ENCODE measurements at places on chromosomes 2 and 18.

GRCh38 chr18:76951456-76952247, 129.3 kb downstream of the ZNF236 start:
- H3K27me3 ChIP-seq, result no peaks in the 10 kb centered on the region
- no peak overlapping the region for H3K4me3 ChIP-seq
- H3K4me1 ChIP-seq, result no peaks in the 10 kb centered on the region
- H3K36me3 ChIP-seq, result no peaks in the 10 kb centered on the region
- no peak for DNase-seq

- no peak for DNase-seq
- H3K36me3 ChIP-seq, result no peaks in the 10 kb centered on the region
- peak overlapping the region; percentile 56 for H3K27ac ChIP-seq
- no peaks in the 10 kb centered on the region for H3K27me3 ChIP-seq
- no peak overlapping the region for H3K4me3 ChIP-seq
These were observed 170.1 kb downstream of the ASB1 start for GRCh38 chr2:238596571-238597551.

DNA sequence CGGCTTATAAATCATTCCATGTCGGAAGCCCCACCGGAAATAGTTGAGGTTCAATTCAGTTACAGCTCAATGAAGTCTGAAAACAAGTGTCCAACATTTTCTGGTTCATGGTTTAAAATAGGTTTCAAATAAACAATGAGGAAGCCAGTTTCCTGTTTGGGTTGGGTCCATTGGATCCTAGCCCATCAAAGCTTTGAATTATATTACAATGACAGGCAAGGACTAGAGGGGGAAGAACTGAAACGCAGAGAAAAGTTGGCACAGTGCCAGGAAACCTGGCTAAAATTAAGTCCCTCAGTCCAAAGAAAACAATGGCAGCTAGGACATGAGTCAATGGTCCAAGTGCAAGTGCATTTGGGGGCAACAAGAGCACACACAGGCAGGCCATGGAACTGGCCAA, 32.0 kb downstream of the SLC14A1 start:
- H3K27ac ChIP-seq, result no peak overlapping the region
- H3K36me3 ChIP-seq, result no peaks in the 10 kb centered on the region
- DNase-seq, result peak; percentile 47

- no peak for DNase-seq
- no peak overlapping the region for H3K27ac ChIP-seq
- no peaks in the 10 kb centered on the region for H3K27me3 ChIP-seq
- peaks cover 33% of the 10 kb centered on the region for H3K4me1 ChIP-seq
- H3K4me3 ChIP-seq, result peak overlapping the region; percentile 49
These were observed 301.2 kb downstream of the NCKAP5 start for GRCh38 chr2:133266926-133267590.

GRCh38 chr2:42223855-42224268, 54.7 kb downstream of the EML4 start:
- no peaks in the 10 kb centered on the region for H3K27me3 ChIP-seq
- H3K36me3 ChIP-seq, result no peaks in the 10 kb centered on the region
- no peak for DNase-seq
- H3K4me3 ChIP-seq, result no peak overlapping the region

GRCh38 chr2:149860276-149860921, 272.8 kb upstream of the MMADHC start:
- no peak overlapping the region for H3K4me3 ChIP-seq
- peak; percentile 16 for DNase-seq
- H3K36me3 ChIP-seq, result no peaks in the 10 kb centered on the region
- H3K27ac ChIP-seq, result no peak overlapping the region
- H3K27me3 ChIP-seq, result no peaks in the 10 kb centered on the region
- peaks cover 32% of the 10 kb centered on the region for H3K4me1 ChIP-seq

DNA sequence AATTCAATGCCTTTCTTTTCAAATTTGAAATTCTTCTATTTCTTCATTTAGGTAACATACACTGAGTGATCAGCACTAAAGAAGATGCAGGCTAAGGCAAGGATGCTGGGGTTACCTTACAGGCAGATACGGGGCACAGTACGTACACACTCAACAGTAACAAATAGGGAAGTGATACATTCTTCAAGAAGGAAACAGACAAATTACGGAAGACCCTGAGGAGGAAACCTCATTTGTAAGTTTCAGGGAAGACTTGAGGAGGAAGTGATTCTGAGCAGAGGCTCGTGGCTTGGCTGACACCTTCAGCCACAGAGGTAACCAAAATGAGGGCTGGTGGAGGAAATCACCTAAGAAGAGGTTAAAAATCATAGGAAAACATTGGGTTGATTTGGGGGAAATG, 1108.3 kb upstream of the KLHL29 start:
- no peaks in the 10 kb centered on the region for H3K36me3 ChIP-seq
- no peak for DNase-seq
- no peak overlapping the region for H3K27ac ChIP-seq
- no peaks in the 10 kb centered on the region for H3K27me3 ChIP-seq
- no peaks in the 10 kb centered on the region for H3K4me1 ChIP-seq

- no peaks in the 10 kb centered on the region for H3K36me3 ChIP-seq
- H3K27ac ChIP-seq, result no peak overlapping the region
- DNase-seq, result no peak
- no peaks in the 10 kb centered on the region for H3K27me3 ChIP-seq
- no peaks in the 10 kb centered on the region for H3K4me1 ChIP-seq
These were observed 13.1 kb upstream of the MSTN start for GRCh38 chr2:190075623-190076022.

All from tibial nerve (tissue), 4 donors.